Renal cortical epithelial cell (primary cell): ENCODE measurements at places on chromosomes 2 and 18. TPM values are rescaled to one million over a fixed set of nuclear protein-coding genes. Genes with fewer than 3 reads are reported as not detected.

Gene OLA1
- total RNA-seq, result 148 and 183 TPM in 2 replicates

Gene RESP18
- total RNA-seq, result not detected in 2 replicates

Gene SFT2D3
- total RNA-seq, result 5.4 and 9.2 TPM in 2 replicates

Gene POU3F3
- 32.8 and 81.9 TPM in 2 replicates for total RNA-seq

Gene UGT1A4
- 1.2 and 3.8 TPM in 2 replicates for total RNA-seq

Gene SYT4
- not detected in 2 replicates for total RNA-seq

Gene KCNE4
- 0.05 and 0.52 TPM in 2 replicates for total RNA-seq

Gene NTSR2
- not detected in 2 replicates for total RNA-seq

Gene YES1
- 173 and 253 TPM in 2 replicates for total RNA-seq

Gene IL18RAP
- total RNA-seq, result not detected in 2 replicates

Gene ARHGAP15
- not detected in 2 replicates for total RNA-seq

Gene UNC80
- total RNA-seq, result 0.05 TPM in 1 of 2 replicates, not detected in the other

Gene KRTCAP3
- 0.85 and 3.5 TPM in 2 replicates for total RNA-seq

Gene RSAD2
- total RNA-seq, result 0.20 and 12.0 TPM in 2 replicates

Gene CAVIN2
- 1.6 and 4.3 TPM in 2 replicates for total RNA-seq

Gene AGXT
- total RNA-seq, result not detected in 2 replicates

GRCh38 chr2:39247512-39248043, 3.8 kb upstream of the CDKL4 start:
- no peak for DNase-seq

DNA sequence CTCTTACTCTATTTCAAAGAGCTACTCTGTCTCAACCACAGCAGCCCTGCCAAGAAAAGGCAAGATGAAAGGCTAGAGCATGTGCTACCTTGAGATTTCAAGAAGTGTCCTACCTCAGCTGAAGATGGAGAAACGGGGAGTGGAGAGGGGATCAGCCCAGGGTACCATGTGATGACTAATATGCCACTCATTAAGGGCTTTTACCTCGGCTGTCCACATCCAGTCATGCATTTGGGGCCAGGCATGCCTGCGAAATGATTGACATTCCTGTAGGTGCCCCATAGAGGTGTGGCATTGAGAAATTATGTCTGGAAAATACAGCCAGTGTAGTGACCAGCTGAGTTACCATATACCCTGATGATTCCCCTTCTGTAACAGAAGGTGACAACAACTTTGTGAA, 96.1 kb downstream of the NRP2 start:
- peak; percentile 22 for DNase-seq

DNA sequence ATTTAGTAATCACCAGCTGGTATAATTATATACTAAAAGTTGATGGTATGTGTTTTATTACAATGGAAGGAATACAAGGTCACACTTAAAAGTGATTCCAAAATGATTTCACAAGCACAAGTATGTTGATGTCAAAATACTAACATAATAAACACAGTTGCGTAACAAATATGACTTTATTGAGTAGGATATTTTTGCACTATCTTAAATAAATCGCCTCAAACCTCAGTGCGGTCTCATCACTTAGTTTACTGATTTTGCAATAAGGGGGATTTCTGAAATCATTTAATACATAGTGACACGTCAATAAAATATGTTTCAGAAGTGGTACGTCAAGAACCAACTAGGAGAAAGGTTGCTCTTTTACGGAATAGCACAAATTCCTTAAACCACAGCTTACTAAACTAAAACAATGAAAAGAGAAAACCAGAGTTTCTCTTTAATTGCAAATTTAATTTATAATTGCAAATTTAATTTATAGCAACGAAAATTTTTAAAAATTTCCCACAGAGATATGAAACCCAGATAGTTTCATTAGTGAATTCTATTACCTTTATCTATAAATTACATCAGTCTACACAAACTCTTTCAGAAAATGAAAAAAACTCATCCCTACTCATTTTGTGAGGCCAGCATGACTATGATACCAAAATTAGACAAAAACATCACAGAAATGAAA, 304.0 kb upstream of the REG3G start:
- DNase-seq, result no peak

GRCh38 chr2:62692225-62692624, 13.3 kb upstream of the EHBP1 start:
- no peak for DNase-seq

GRCh38 chr2:203340791-203341487, 12.7 kb downstream of the ABI2 start:
- DNase-seq, result peak; percentile 92

DNA sequence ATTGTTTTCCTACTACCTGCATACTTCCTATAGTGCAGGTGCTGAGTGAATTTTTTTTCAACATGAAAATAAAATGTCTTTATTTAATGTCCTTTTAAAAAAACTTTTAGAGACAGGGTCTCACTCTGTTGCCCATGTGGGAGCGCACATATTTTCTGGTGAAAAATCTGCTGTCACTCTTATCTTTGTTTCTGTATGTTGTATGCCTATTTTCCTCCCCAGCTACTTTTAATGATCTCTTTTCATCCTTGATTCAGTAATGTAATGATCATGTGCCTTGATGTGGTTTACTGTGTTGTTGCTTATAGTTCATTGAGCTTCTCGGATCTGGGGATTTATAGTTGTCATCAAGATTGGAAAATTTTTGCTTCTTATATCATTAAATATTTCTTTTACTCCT, 117.3 kb downstream of the ARL6IP6 start:
- DNase-seq, result no peak

- DNase-seq, result no peak
Measured at GRCh38 chr2:120437604-120438000, 91.7 kb downstream of the INHBB start.

GRCh38 chr2:174020926-174021662, 55.9 kb upstream of the SP3 start:
- no peak for DNase-seq

- DNase-seq, result no peak
Measured at GRCh38 chr2:14480906-14481305, 151.6 kb upstream of the LRATD1 start.

GRCh38 chr2:28582595-28582994, 86.7 kb downstream of the PLB1 start:
- no peak for DNase-seq

GRCh38 chr18:49359732-49360444, 100.6 kb downstream of the DYM start:
- DNase-seq, result peak; percentile 77

GRCh38 chr2:241359481-241360045, 3.5 kb downstream of the FARP2 start:
- DNase-seq, result no peak

DNA sequence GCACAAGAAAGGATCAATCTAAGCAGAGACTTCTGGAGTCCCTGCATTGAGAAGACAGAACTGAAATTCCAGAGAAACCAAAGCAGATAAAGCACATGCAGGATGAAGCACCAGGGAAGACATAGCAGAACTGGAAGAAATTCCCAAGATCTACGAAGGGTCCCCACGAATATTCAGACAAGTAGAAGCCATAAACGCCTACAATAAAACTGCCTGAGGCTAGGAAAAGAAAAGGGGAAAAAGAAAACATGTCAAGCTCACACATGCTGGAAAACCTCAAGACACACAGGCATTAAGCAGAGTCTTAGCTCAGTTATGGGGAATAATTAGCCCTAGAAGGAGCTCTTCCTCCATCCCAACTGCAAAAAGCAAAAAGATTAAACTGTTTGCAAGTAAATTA, 171.2 kb downstream of the NBAS start:
- DNase-seq, result no peak

DNA sequence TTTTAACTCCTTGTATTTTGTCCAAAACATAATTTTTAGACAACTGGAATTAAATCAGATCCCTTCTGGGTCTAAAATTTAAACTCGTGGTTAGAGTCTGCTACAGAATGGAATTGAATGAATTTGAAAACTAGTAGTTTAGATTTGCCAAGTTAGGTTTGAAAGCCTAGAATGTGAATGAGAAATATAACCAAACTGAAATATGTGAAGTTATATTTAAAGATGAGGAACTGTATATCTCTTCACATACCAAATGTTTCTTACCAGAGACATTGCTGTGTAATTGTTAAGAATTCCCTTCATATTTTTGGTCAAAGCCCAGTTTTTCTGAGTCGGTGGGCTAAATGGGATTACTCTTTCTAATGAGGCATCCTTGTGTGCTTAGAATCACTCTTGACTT, 74.2 kb downstream of the LPIN1 start:
- DNase-seq, result no peak

DNA sequence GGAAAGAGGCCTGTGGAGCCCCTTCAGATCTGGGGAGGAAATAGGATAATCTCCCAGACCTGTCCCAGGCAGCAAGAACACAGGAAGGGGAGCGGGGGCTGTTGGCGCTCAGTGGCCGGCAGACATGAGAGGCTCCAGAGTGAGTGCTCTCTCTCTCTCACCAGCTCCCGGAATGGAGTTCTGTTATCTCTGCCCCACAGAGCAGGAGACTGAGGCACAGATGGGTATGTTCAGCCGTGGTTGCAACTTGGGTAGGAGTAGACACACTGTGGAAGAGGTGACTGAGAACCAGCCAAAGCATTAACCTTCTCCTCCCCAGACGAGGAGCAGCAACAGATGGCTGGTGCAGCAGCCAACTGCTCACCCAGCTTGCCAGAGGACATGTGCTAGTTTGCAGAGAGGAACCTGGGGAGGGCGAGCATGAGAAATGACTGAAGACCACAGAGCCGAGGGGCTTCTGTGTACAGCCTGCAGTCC, 82.0 kb downstream of the NRP2 start:
- DNase-seq, result no peak

GRCh38 chr2:201262718-201263117, 2.4 kb downstream of the CASP8 start:
- DNase-seq, result no peak

DNA sequence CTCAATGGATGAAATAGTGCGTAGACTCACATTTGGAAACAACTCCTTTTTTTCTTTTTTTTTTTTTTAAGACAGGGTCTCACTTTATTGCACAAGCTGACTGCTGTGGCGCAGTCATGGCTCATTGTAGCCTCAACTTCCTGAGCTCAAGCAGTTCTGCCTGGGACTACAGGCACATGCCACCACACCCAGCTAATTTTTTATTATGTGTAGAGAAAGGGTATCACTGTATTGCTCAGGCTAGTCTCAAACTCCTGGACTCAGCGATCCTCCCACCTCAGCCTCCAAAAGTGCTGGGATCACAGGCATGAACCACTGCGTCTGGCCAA, 17.4 kb downstream of the HAT1 start:
- no peak for DNase-seq

DNA sequence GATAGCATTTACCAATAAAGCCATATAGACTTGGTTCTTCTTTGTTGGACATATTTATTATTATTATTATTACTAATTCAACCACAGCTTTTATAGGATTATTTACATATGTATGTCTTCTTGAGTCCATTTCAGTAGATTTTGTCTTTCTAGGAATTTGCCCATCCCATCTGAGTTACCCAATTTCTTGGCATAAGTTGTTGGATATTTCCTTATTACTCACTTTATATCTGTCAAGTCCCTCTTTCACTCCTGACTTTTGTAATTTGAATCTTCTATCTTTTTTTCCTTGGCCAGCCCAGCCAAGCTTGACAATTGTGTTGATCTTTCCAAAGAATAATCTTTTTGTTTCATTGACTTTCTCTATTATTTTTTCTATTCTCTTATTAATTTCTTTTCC, 543.7 kb downstream of the SUCLG1 start:
- DNase-seq, result no peak

- DNase-seq, result peak; percentile 22
Measured at GRCh38 chr18:32612651-32613050, 142.0 kb upstream of the GAREM1 start.

GRCh38 chr18:12027046-12027445, 45.7 kb downstream of the IMPA2 start:
- DNase-seq, result peak; percentile 35

GRCh38 chr2:184793176-184793575, 194.8 kb downstream of the ZNF804A start:
- DNase-seq, result no peak

GRCh38 chr2:66560683-66561082, 125.8 kb downstream of the MEIS1 start:
- no peak for DNase-seq

DNA sequence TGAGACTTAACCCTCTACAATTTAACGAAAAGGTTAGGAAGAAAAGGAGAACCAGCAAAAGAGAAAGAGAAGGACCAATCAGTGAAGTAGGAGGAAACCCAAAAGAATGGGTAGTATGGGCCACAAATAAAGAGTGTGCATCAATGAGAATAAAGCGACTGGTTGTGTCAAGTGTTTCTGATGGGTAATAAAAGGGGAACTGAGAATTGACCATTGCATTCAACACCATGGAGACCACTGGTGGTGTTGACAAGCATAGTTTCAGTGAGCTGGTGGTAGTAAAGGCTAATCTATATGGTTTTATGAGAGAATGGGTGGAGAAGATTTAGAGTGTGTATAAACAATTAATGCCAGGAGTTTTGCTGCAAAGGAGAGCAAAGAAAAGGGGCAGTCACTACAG, 75.4 kb downstream of the CSRNP3 start:
- no peak for DNase-seq

DNA sequence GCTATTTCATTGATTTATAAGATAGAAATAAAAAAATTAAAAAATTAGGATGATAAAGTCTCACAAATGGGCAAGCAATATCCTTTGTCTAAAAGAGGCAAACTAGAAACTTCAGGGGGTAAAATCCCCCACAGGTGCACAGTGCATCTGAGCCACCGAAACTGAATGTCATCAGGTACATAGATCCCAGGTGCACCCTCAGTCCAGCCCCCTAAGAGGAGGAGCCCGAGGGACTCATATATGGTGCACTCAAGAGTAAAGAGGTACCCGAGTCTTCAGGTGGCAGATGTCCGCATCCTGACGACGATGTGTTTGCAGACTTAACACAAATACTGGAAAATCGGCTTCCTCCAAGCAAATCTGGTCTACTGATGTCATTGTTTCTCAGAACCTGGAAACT, 11.3 kb downstream of the QPCT start:
- DNase-seq, result no peak

DNA sequence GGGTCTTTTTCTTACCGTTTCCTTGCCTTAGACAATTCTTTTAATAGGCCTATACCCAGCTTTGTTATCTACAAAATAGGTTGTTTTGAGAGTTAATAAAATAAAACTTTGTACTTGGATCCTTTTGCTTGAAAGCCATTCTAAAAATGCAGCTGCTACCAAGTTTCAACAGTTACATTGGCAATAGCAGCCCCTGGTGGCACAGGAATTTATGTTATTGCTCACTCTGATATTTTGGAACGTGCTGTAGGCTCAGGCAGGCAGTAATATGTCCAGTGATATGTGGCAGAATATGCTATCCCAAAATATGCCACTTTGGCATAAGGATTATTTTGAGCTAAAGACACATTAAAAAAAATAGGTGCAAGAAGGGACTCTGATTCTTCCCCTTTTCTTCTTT, 6.7 kb upstream of the COMMD1 start:
- DNase-seq, result peak; percentile 13

GRCh38 chr2:207223051-207223450, 57.3 kb upstream of the KLF7 start:
- peak; percentile 49 for DNase-seq

GRCh38 chr2:221780281-221780688, 208.2 kb upstream of the EPHA4 start:
- peak; percentile 94 for DNase-seq

DNA sequence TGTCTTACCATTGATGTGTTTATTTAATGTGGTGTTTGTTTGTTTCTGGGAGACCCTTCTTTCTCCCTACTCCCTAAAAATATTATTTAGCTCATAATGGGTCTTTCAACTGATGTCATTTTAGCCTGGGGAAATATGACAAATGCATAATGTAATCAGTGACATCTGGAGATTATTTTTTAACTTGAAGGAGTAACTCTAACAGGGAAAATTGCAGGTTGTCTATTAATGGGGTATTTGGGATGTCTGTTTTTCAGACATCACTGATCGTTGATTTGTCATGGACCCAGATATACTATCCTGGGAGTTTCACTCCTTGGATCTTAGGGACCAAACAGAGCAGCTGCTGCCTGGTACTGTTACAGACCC, 230.4 kb downstream of the LOXHD1 start:
- DNase-seq, result no peak

GRCh38 chr18:78849458-78849857, 130.2 kb upstream of the SALL3 start:
- no peak for DNase-seq
